Thymus (tissue), 14 donors: ENCODE measurements at places on chromosomes 12 and 14. TPM values are rescaled to one million over a fixed set of nuclear protein-coding genes. Genes with fewer than 3 reads are reported as not detected.

Gene BRF1
- 29.8 TPM for polyA plus RNA-seq

- no peak for DNase-seq
- H3K36me3 ChIP-seq: no peaks in the 10 kb centered on the region
- H3K4me3 ChIP-seq: no peak overlapping the region
- H3K27me3 ChIP-seq: no peaks in the 10 kb centered on the region
Measured at GRCh38 chr12:15589328-15590032, 199.7 kb downstream of the EPS8 start.

- no peaks in the 10 kb centered on the region for H3K36me3 ChIP-seq
- no peak overlapping the region for H3K27ac ChIP-seq
- H3K27me3 ChIP-seq: no peaks in the 10 kb centered on the region
Measured at GRCh38 chr12:119122047-119122446, 56.7 kb upstream of the HSPB8 start.

DNA sequence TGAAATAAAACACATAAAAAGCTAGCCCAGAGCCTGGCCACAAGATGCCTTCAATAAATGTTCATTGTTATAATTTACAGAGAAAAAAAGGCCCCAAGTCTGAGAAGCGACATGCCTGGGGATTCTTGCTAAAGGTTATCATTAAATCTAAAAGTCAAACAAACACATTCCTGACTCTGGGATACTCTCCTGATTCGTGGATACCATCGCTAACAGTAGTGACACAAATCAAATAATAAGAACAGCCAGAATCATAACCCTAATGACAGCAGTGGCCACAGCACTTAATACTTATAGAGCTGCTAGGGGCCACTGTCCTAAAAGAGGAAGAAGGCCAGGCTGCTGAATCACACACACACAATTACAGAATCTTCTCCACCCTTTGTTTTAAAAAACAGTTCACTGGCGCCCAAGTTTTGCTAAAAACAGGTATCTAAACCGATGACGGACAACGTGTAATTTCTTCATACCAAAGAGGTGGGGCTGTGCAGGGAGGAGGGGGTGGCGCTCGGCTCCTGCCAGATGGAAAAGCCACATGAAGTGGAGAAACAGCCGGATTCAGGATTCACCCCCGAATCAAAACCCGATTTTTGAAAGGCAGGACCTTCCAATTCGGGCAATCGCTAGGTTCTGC lies 1.2 kb downstream of the CLIP1 start:
- H3K4me1 ChIP-seq: peaks cover 23% of the 10 kb centered on the region
- DNase-seq: no peak
- H3K27me3 ChIP-seq: peaks cover 6% of the 10 kb centered on the region

Gene PMEL
- 0.94 TPM for polyA plus RNA-seq

Gene KRT79
- 25.8 TPM for polyA plus RNA-seq

Gene TMX1
- 14.1 TPM for polyA plus RNA-seq

DNA sequence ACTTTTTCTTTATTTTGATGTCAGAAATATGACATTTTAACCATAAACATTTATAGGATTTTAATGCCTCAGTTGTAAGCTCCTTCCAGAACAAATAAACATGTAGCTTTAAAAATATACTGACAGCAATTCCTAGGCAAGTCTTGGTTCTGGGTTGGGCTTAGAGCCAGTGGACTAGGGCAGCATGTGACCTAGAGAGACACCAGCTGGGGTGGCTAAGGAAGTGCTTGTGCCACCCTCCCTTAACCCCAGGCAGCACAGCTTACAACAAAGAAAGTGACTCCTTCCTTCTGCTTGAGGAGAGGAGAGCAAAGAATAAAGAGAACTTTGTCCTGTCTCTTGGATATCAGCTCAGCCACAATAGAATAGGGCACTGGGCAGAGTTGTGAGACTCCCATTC lies 61.6 kb upstream of the KTN1 start:
- no peak overlapping the region for H3K4me3 ChIP-seq
- H3K36me3 ChIP-seq: no peaks in the 10 kb centered on the region
- DNase-seq: no peak
- no peaks in the 10 kb centered on the region for H3K4me1 ChIP-seq
- no peak overlapping the region for H3K27ac ChIP-seq
- no peaks in the 10 kb centered on the region for H3K27me3 ChIP-seq

GRCh38 chr12:77352946-77353345 lies 287.6 kb upstream of the E2F7 start:
- H3K4me3 ChIP-seq: no peak overlapping the region
- no peak for DNase-seq
- no peaks in the 10 kb centered on the region for H3K36me3 ChIP-seq
- no peaks in the 10 kb centered on the region for H3K4me1 ChIP-seq
- H3K27me3 ChIP-seq: no peaks in the 10 kb centered on the region
- H3K27ac ChIP-seq: no peak overlapping the region

DNA sequence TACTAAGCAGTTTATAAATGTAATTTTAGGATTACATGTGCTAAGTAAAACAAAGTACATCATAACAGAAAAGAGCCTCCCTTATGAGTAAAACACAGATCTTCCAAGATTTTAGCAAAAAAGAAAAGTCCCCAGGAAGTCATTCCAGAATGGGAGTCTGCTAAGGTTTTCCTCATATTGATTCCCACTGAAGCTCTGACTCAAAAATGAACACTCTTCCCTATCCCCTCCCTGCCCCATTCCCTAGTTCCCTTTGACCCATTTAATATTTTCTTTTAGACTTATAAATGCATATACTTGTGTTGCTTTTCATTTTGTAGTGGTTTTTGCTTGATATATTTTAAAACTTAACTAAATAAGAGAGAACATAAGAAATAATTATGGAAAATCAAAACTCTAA lies 40.1 kb downstream of the PTGER2 start:
- H3K4me1 ChIP-seq: no peaks in the 10 kb centered on the region
- no peaks in the 10 kb centered on the region for H3K36me3 ChIP-seq
- no peak overlapping the region for H3K4me3 ChIP-seq

- H3K4me3 ChIP-seq: no peak overlapping the region
- no peaks in the 10 kb centered on the region for H3K27me3 ChIP-seq
- no peak overlapping the region for H3K27ac ChIP-seq
- H3K36me3 ChIP-seq: peaks cover 3% of the 10 kb centered on the region
- peak; percentile 73 for DNase-seq
- peaks cover 2% of the 10 kb centered on the region for H3K4me1 ChIP-seq
Measured at GRCh38 chr12:9634177-9634803, 26.6 kb upstream of the KLRB1 start.

Gene ITPK1
- polyA plus RNA-seq: 20.9 TPM

DNA sequence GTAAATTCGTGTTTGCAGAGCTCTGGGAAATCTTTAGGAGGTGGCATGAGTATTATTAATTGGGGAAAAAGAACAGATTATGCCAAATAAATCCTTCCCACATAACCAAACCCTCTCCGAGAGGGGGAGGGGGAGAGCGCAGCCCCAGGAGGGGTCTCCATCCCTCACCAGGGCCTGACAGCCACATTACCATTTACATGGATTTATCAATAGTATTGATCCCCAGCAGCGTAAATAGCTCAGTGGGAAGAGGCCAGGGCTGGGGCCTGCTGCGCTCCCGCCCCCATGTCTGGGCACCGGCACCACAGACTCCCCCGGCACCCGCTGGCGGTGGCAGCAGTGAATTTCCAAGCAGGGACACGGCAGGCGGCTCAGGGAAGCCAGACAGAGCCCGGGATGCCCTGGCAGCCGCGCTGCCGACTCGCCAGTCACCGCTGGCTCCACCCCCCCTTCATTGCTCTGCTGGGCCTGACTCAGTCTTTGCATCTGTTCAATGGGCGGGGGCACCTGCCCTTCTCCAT lies 2.4 kb downstream of the NCOR2 start:
- no peaks in the 10 kb centered on the region for H3K27me3 ChIP-seq
- DNase-seq: no peak
- H3K36me3 ChIP-seq: peaks cover 14% of the 10 kb centered on the region

DNA sequence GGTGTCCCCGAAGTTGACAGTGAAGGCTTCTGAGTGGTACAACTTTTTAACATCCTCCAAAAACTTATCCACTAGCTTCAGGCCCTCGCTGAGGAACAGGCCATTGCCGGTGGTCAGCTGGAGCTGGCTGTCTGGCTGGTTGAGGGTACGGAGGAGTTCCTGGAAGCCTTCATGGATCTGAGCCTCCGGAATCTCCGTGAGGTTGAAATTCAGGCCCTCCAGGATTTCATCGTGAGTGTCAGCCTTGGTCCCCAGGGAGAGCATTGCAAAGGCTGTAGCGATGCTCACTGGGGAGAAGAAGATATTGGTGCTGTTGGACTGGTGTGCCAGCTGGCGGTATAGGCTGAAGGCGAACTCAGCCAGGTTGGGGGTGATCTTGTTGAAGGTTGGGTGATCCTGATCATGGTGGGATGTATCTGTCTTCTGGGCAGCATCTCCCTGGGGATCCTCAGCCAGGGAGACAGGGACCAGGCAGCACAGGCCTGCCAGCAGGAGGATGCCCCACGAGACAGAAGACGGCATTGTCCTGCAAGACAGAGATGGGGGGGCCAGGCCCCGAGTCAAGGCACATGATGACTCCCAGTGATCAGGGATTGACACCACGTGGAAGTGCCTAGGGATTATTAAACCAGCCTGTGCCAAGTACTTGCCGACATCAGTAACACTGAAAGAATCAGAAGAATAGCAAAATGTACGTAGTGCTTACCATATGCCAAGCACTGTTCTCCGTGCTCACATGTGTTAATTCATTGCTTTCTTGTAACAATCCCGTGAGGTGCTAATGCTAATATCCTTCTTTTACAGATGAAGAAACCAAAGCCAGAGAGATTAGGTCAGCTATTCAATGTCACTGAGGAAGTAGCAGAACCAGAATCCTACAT lies 5.4 kb downstream of the SERPINA1 start:
- H3K27ac ChIP-seq: no peak overlapping the region
- no peak for DNase-seq
- H3K36me3 ChIP-seq: no peaks in the 10 kb centered on the region
- no peaks in the 10 kb centered on the region for H3K4me1 ChIP-seq

DNA sequence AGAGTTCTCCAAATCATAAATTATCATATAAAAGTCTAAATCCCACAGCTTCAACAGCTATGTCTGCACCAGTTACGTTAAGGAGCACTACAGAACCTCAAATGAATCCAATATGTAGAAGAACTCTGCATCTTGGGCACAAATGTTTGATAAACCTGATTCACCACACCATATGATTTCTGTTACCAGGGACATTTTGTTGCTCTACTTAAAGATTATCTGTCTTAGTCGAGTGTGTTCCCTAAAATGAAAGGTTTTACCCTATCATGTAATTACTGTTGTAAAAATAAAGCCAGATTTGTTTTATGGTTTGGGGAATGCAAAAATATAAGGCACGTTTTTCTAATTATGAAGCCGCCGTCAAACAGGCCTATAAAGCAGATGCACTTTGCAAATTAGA lies 363.1 kb downstream of the EGLN3 start:
- H3K4me1 ChIP-seq: no peaks in the 10 kb centered on the region
- no peak overlapping the region for H3K4me3 ChIP-seq
- H3K27me3 ChIP-seq: no peaks in the 10 kb centered on the region
- no peak for DNase-seq

DNA sequence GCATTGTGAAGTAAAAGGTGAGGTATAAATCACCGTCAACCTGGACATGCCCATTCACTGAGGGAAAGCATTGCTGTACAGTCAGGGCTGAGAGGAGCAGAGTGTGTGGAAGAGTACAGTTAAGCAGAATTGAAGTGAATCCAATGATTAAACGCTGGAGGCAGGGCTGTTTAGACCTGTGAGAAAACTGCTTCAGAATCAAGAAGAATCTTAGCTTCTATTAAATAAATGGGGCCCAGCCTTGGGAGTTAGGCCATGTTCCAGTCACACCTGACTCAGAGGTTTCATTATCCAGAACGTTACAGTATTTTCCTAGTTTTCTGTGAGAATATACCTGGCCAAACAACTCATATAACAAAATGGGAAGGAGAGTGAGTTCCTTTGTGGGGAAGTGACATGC lies 86.9 kb downstream of the ATP23 start:
- DNase-seq: no peak
- H3K4me1 ChIP-seq: no peaks in the 10 kb centered on the region
- no peak overlapping the region for H3K27ac ChIP-seq
- H3K4me3 ChIP-seq: no peak overlapping the region

DNA sequence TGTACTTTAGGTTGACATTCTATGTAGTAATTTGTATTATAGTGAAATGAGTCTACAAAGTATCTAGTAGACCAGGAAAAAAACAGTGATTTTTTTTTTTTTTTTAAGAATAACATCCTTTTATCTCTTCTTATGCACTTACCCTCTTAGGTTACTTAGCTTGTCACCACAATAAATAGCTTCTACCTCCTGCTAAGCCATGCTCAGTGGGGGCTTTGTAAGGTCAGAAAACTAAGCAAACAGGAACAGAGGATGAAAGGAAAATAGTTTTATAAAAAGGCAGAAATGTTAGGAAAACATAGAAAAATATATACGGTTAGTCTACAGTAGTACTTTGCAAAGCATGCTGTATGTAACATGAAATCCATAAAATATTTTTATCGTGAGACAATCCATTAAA lies 385.3 kb upstream of the ATXN7L3B start:
- no peak overlapping the region for H3K4me3 ChIP-seq
- no peaks in the 10 kb centered on the region for H3K4me1 ChIP-seq
- no peak for DNase-seq

DNA sequence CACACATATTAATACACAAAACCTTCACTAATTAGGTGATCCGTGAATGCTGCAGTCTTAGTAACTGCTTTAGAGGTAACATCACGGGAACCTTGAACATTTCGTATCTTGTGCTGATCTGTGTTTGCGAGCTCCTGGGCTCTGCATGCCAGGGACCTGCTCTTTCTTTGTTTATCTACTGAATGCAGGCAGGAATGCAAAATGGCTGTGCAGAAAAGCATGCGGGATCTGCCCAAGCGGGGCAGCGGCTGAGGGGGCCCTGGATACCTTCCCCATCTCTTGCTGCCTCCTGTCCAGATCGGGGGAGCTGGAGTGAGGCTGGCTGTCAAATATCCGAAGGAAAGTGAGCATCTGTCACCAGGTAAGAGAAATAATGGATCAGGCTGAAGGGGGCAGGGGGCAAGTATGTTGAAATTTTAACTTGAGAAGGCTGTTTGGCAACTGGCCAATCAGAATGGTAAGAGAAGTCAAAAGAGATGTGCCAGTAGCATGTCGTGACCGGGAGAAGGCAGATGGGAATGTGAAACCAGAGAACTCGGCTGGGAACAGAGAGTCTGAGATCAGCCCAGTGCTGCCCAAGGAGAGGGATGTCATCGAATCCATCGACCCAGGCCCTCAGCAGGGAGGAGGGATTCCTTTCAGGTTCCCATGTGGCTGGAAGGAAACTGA lies 191.4 kb downstream of the TTC7B start:
- H3K27me3 ChIP-seq: no peaks in the 10 kb centered on the region
- H3K36me3 ChIP-seq: no peaks in the 10 kb centered on the region
- H3K4me3 ChIP-seq: no peak overlapping the region
- no peak overlapping the region for H3K27ac ChIP-seq
- DNase-seq: no peak
- H3K4me1 ChIP-seq: peaks cover 16% of the 10 kb centered on the region

Gene TMEM121
- 2.1 TPM for polyA plus RNA-seq

- no peak overlapping the region for H3K4me3 ChIP-seq
- no peaks in the 10 kb centered on the region for H3K36me3 ChIP-seq
- no peaks in the 10 kb centered on the region for H3K4me1 ChIP-seq
- DNase-seq: no peak
Measured at GRCh38 chr14:36518031-36518585, 1.9 kb downstream of the NKX2-1 start.
